EH (cell line): ENCODE measurements at places on chromosomes 1 and 21.

DNA sequence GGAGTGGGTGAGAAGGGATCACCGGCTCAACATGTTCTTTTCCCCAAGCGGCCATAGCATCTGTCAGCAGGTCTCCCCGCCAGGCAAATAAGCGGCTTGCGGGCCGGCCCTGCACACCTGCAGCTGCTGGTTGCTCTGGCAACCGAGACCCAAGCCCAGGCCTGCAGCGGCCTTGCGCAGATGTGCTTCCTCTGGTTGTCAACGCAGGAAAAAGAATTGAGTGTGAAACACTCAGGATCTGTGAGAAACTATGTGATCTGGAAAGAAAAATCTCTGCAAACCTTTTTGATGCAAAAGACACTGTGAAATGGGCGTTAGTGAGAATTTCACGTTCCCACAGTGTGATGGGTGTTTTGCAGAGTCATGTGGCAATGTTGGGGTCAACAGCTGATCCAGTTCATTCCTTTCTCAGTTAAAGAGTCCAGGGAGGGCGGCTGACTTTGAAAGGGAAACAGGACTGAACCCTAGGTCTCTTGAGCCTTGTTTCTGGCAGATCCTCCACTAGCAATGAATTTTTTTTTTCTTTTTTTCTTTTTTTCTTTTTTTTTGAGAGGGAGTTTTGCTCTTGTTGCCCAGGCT is 28.4 kb downstream of the TOMM20 start:
- DNase-seq: no peak

GRCh38 chr1:147625362-147625995 is 44.8 kb downstream of the ACP6 start:
- no peak for DNase-seq

GRCh38 chr1:58833166-58833565 is 49.3 kb upstream of the JUN start:
- no peak for DNase-seq

- no peak for DNase-seq
Observed at GRCh38 chr1:31671561-31672201, 27.0 kb upstream of the PEF1 start.

- no peak for DNase-seq
Observed at GRCh38 chr1:228871314-228872061, 136.2 kb downstream of the RHOU start.

GRCh38 chr1:198922638-198923430 is 284.0 kb downstream of the PTPRC start:
- DNase-seq: no peak

GRCh38 chr1:211247921-211248320 is 11.2 kb upstream of the RCOR3 start:
- DNase-seq: peak; percentile 6

GRCh38 chr1:171581226-171581625 is 40.8 kb upstream of the MYOCOS start:
- no peak for DNase-seq

- DNase-seq: no peak
Observed at GRCh38 chr21:23524685-23525084, 2082.6 kb downstream of the MRPL39 start.
